ENCODE measurements at places on chromosomes 12 and 14. TPM values are rescaled to one million over a fixed set of nuclear protein-coding genes. Genes with fewer than 3 reads are reported as not detected.

DNA sequence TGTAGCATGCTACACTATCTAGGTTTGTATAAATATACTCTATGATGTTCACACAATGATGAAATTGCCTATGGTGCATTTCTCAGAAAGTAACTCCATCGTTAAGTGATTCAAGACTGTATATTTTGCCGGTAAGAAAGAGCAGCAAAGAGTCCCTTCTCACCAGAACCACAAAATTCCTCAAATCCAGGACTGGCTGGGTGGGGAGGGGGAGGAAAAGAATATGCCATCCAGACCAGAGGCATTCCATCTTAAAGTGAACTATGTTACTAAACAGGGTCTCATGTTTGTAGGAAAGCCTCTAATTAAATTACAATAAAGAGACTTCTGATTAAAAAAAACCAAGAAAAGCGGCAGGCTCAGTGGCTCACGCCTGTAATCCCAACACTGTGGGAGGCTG is 11.5 kb downstream of the UBE2N start:
- DNase-seq, result no peak

- no peak for DNase-seq
These were observed 873.1 kb upstream of the TMEM132C start for GRCh38 chr12:127393896-127394295.

DNA sequence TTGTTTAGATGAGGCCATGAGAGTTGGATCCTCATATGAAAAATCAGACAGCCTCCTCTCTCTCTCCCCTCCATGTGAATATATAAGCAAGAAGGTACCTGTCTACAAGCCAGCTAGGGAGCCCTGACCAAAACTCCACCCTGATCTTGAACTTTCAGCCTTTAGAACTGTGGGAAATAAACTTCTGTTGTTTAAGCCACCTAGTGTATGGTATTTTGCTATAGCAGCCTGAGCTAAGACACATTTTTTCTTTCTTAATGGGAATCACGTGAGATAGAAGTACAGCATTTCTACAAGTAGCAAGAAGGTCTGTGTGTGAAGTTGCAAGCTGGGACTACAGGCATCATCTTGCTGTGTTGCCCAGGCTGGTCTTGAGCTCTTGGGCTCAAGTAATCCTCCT is 16.3 kb upstream of the ABHD12B start:
- peak; percentile 2 for DNase-seq

- no peak for DNase-seq
These were observed 86.5 kb upstream of the DIO3 start for GRCh38 chr14:101474563-101475455.

- DNase-seq, result no peak
These were observed 180.3 kb downstream of the RAD51B start for GRCh38 chr14:67999705-68000384.

GRCh38 chr14:52961060-52961639 is 10.3 kb upstream of the FERMT2 start:
- DNase-seq, result peak; percentile 48

GRCh38 chr14:81345781-81346180 is 54.3 kb downstream of the STON2 start:
- no peak for DNase-seq

- DNase-seq, result no peak
These were observed 1048.2 kb downstream of the SLC16A7 start for GRCh38 chr12:60644076-60644475.

GRCh38 chr14:76958980-76959710 is 69.4 kb downstream of the IRF2BPL start:
- DNase-seq, result no peak

DNA sequence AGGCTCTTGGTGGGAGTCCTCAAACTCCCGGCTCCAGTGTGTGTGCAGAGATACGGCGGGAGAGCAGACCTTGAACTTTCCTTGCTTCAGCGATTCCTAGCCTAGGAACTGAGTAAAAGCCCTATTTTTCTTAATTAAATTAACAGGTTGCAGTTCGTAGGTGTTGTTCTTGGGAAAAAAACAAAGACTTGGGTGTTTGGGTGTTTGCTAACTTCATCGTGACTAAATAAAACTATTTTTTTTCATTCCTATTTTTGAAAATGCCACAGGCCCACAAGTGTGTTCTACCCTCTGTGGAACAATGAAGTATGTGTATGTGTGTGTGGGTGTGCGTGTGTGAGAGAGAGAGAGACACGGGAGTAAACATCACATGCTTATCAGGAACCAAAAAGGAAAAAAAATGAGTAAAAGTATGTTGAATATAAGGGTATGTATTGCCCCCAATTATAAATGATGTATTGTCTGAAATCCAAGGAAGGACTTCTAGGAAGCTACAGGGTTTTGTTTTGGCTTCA is 651 bp downstream of the TMEM117 start:
- peak; percentile 40 for DNase-seq

DNA sequence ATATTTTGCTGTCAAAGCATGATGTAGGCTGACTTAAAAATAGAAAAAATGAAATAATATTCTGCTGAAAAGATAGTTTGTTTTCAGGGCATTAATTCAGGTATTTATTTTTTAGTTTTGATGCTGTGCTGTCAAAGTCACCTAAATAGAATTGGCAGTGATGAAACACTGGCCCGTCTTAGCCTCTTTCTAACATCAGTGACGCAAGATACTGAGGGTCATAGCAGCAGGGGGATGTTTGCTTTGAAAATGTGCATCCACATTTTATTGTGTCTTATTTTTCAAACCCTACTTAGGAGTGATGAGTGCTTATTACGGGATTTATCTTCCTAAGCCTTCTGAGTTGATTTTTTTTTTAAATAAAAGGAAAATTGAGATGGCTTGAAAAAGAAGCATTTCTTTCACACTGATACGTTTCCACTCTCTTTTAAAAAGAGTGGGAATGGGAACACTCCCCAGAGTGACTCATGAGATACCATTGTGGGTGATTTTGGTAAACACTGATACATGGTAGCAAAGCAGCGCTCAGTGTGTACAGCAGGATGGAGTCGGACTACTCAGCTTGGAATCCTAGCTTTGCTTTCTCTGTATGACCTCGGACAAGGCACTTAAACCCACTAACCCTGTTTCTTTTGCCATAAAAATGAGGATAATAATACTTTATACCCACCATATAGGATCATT is 290.8 kb downstream of the ERC1 start:
- no peak for DNase-seq

DNA sequence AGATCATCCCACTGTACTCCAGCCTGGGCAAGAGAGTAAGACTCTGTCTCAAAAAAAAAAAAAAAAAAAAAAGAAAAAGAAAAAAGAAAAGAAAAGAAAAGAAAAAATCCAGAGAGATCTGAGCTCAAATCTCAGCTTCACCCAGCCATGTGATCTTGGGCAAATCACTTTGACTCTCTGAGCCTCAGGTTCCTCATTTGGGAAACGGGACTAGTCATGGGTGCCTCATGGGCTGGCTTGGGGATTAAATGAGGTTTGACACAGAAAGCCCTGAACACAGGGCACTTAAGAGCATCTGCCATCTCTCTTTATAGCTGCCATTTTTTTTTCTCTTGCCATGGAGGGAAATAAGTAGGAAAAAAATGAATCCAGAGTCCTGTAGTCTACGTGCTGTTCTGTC is 86.2 kb upstream of the MYL2 start:
- no peak for DNase-seq

DNA sequence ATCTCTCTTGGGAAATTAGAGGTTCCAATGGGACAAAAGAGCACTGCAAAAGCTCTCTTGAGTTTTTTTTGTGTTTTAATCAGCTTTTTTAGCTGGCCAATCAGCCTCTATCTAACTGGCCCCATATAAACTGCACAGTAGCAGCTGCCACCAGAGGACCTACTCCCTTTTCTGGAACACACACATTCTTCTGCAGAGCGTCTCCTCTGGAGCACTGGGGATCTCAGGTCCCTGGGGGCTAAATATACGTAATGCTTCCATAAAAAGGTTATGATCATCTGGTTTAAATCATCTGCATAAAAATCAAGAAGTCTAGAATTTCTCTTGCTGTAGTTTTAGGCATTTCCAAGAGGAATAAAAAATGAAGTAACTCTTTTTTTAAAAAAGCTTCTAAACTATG is 32.3 kb downstream of the TSPAN8 start:
- DNase-seq, result no peak

GRCh38 chr12:31867292-31867691 is 91.9 kb upstream of the RESF1 start:
- DNase-seq, result no peak

GRCh38 chr12:53749986-53750811 is 1.6 kb downstream of the CISTR start:
- DNase-seq, result no peak

DNA sequence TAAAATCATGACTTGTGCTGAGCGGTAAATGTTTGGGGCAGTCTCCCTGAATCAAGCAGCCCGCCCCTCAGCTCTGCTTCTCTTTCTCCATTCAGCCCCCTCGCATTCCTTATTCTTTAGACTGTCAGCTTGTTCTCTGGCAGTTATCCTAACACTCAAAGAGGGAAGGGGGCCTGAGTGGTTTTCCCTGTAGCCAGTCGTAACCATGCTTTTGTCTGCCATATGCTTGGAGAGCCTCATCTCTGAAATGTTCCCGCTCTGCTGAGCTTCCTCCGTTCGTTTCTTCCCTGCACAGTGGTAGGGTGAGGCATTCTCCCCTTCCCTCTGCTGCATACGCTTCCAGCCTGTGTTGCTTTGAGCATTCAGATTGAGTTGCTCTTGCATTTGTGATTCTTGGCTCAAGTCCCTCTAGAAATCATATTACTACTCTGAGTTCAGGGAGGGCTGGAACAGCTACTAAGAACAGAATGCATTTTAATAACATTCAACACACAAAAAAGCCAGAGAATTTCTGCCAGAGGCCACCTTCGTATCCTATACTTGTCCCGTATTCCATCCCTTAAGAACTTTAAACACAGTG is 119.7 kb downstream of the FBXL14 start:
- DNase-seq, result peak; percentile 14

DNA sequence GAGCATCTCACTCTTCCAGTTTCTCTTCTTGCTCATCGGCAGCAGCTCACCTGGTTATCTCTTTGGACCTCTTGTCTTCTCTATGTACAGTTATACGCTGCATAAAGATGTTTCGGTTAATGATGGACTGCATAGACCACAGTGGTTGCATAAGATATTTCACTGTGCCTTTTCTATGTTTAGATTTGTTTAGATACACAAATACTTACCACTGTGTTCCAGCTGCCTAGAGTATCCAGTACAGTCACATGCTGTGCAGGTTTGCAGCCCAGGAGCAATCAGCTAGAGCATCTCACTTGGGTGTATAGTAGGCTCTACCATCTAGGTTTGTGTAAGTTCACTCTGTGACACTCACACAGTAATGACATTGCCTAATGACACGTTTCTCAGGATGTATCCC is 57.6 kb downstream of the FBXL14 start:
- DNase-seq, result no peak

DNA sequence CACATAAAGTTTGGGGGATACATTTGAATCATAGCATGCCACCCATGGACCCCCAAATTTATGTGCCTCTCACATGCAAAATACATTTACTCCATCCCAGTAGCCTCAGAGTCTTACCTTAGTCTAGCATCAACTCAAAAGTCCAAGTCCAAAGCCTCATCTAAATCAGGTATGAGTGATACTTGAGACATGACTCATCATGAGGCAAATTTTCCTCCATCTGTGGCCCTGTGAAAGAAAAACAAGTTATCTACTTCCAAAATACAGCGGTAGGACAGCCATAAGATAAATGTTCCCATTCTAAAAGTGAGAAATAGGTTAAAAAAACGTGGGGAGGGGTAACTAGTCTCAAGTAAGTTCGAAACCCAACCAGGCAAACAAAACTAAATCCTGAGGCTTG is 444.2 kb downstream of the SNAPC1 start:
- no peak for DNase-seq

DNA sequence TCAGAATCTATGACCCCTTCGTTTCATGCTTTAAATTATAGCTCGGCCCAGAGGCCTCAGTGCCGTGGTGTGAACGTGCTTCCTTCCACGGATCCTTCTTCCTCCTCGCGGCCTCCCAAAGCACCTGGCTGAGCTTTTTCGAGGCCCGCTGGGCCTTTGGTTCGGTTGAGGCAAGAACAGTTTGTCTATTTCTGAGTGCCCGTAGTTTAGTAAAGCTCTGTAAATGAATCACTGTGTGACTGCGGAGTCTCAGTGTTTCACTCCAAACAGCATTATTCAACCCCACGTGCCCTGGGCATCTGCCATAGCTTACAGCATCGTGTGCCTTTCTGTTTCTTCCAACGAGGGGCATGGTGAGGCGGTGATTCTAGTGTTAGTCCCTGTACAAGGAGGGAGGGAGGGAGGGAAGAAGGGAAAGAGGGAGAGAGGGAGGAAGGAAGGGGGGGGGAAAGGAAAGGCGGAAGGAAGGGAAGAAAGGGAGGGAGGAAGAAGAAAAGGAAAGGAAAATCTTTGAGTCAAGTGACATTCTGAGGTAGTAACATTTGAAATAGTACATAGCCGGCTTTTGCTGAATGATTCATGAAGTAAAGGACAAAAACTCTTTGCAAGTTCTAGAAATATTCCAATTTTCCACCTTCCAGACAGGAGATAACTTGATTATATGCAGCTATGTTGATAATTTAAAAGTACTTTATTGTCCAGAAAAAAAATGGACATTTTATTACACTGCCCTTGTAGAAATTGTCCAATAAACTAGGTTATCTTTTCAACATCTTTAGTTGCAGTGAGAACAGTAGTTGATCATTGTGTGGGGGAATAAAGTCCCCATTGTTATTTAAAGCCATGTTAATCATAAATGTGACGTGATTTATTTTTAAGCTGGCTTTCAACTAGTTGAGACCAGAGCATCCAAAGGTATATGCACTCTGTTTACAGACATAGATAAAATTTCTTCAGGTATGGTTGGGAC is 1.2 kb upstream of the TRIM9 start:
- DNase-seq, result no peak

- no peak for DNase-seq
These were observed 9.0 kb downstream of the PLEKHA5 start for GRCh38 chr12:19138551-19138950.

DNA sequence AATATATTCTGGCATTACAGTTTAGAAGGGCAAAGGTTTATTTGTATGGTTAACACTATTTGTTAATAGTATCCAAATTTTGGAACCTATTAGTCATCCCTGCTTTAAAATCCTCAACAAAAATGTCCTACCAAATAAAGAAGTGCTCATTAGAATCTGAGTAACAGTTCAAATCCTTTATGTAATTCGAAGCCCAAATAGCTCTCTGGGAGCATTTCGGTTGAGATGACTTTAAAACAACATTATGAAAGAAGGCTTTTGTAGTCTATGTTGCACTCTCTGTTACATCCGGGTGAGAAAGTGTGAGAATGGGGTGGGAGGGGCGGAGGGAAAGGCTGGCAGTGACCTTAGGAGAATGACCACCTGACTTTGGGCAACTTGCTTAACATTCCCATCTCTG is 59.7 kb downstream of the SLC38A1 start:
- no peak for DNase-seq

CIROP gene
- not detected for total RNA-seq

CCDC177 gene
- not detected for total RNA-seq

LMNTD1 gene
- total RNA-seq, result not detected

CLBA1 gene
- 9.8 TPM for total RNA-seq

POTEG gene
- total RNA-seq, result not detected

NPFF gene
- not detected for total RNA-seq

MANSC4 gene
- not detected for total RNA-seq

ITPR2 gene
- total RNA-seq, result 10.8 TPM

DPPA3 gene
- not detected for total RNA-seq
